ENCODE measurements at places on chromosomes 16 and 17.

DNA sequence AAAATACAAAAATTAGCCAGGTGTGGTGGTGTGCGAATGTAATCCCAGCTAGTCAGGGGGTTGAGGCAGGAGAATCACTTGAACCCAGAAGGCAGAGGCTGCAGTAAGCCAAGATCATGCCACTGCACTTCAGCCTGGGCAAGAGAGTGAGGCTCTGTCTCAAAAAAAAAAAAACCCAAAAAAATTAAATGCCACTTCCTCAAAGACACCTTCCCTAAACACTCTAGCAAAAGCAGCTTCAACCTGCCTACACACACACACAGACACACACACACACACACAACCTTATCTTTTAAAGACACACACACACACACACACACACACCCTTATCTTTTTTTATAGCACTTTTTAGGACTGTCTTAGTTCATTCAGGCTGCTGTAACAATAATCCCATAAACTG lies 201.7 kb upstream of the PSMD7 start:
- peak; percentile 16 for DNase-seq

DNA sequence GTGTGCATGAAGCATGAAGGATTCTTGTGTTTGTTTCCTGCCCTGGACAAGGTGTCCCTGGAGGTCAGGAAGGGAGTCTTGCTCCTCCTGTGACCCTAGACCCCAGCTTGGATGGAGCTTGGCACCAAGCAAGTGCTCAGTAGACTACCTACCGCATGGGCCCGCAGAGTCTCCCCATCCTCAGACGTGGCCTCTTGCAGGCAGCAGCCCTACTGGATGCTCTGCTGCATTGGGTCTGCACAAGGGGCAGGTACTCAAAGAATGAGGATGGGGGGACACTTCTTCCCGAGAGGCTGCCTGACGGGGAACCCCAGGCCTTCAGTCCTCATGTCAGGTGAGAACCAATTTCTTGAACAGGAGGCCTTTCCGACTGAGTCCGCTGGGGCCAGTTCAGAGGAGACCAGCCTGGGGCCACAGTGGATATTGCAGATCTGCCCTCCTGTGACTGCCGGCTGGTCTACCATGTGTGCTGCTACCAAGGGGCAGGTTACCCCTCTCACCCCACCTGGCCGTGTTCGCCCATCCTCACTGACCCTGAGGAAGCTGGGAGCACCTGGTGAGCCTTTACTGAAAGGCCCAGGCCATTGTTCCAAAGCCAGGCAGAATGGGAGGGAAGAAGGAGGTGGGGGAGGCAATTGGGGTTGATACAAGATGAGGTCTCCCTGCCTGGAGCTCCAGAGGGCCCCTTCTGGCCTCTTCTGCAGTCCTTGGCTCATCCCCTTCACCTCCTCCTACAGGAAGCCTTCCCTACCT lies 206.3 kb downstream of the RAB11FIP4 start:
- no peak for DNase-seq

DNA sequence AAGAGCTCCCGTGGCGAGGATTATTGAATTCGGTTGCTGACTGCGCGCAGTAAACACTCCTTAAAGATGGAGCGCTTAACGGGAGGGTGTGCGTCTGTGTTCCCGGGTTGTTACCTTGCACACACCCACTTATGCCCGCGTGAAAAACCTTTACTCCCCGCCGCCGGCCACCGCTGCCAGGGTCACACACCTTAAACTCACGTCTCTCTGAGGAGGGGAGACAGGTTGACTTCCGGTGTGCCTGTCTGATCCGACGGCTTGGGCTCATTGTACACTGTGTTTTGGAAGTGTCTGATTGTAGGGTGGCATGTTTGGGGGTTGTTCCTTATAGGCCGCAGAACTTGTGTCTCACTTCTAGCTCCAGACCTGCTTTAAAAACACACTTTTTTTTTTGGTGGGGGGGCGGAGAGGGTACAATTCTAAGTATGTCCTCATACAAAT lies 66.8 kb downstream of the KPNA2 start:
- no peak for DNase-seq

DNA sequence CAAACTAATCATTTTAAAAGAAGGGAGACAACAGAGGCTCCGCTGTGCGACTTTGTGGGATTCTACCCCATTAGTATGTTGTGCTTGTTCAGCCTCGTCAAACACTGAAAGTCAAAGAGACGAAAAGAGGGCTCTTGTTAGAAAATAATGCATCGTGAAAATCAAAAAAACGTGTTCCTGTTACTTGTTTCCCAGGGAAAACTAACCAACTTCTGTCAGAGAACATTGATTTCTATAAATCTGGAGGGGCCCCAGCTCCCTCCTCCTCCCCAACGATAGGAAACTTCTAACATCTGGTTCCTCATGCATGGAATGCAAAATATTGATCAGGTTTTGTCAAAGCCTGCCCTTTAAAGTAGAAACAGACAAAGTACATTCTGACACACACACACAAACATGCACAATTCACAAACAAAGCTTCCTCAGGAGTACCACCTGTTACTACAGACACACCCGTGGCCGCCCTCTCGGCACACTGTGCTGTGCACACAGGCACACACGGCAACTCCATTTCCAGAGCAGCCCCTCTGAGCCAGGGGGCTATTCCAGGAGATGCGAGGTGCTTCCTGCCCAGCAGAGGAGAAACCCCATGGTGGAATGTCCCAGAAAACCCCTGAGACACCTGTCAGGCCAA lies 151.3 kb downstream of the ZFHX3 start:
- no peak for DNase-seq

GRCh38 chr17:18957831-18958230 lies 5.9 kb downstream of the SLC5A10 start:
- DNase-seq = no peak

GRCh38 chr16:24953721-24954120 lies 61.4 kb downstream of the ARHGAP17 start:
- no peak for DNase-seq
